ENCODE measurements at places on chromosomes 6 and 20. TPM values are rescaled to one million over a fixed set of nuclear protein-coding genes. Genes with fewer than 3 reads are reported as not detected.

DNA sequence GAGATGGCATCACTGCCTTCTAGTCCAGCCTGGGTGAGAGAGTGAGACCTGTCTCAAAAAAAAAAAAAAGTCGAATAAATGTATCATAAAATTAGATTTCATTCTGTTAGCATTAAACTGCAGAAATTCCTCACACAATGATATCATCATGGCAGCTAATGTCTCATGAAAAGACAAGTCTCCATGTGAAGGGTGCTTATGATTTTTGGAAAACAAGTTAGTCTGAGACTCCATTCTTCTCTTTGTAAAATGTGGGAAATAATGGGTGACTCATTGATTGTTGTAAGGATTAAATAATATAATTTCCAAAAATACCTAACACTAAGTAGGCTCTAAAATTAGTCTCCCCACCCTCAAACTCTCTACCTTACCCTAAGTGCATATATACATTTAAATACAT, 49.6 kb upstream of the CDYL start:
- no peak for DNase-seq
- no peak overlapping the region for H3K27ac ChIP-seq
- no peaks in the 10 kb centered on the region for H3K36me3 ChIP-seq

DNA sequence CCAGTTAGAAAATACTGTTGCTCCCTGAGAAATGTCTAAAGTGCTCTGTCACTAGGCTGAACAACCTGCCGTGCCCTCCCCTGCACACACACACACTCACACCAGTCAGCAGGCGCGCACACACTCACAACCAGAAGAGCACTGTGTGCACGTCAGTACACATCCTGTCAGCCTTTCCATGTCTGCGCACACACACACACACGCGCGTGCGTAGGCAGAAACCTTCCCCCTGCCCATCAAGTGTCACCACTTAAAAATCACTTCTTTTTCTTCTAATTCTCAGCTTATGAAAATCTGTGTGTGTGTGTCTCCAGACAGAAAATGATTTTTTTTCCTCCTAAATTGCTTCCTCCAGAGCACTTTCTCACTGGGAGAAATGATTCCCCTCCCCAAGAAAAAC, 100.3 kb downstream of the EDN3 start:
- H3K27me3 ChIP-seq: peaks cover 45% of the 10 kb centered on the region
- no peak overlapping the region for H3K27ac ChIP-seq
- H3K36me3 ChIP-seq: no peaks in the 10 kb centered on the region
- no peak for DNase-seq

DNA sequence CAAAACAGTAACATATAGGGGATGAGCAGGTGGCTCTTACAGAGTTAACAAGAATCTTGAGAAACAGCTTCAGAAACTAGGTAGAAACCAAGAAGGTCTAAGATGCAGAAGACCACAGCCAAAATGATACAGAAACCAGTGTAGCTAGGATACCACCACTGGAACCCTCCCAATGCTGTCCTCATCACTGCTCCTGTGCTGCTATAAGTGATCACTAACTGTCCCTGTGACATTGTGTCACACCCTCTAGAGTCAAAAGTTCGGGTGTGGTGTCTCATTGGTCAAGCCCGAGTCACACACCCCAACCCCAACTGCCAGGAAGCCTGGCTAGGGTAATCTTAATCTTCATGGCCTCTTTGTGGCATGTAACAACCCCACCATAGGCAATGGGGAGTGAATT, 153.1 kb downstream of the RCAN2 start:
- H3K36me3 ChIP-seq: no peaks in the 10 kb centered on the region
- no peak overlapping the region for H3K27ac ChIP-seq
- H3K4me3 ChIP-seq: no peak overlapping the region
- DNase-seq: no peak
- no peaks in the 10 kb centered on the region for H3K4me1 ChIP-seq

- peaks cover 5% of the 10 kb centered on the region for H3K4me1 ChIP-seq
- H3K36me3 ChIP-seq: no peaks in the 10 kb centered on the region
- no peaks in the 10 kb centered on the region for H3K27me3 ChIP-seq
- no peak overlapping the region for H3K4me3 ChIP-seq
- H3K27ac ChIP-seq: no peak overlapping the region
These were observed 46.2 kb downstream of the SLC22A23 start for GRCh38 chr6:3410385-3411360.

RBPJL gene
- not detected for polyA plus RNA-seq

- peaks cover 10% of the 10 kb centered on the region for H3K27me3 ChIP-seq
- no peaks in the 10 kb centered on the region for H3K36me3 ChIP-seq
- peaks cover 5% of the 10 kb centered on the region for H3K4me1 ChIP-seq
- no peak overlapping the region for H3K27ac ChIP-seq
- DNase-seq: no peak
- no peak overlapping the region for H3K4me3 ChIP-seq
These were observed 66.9 kb upstream of the RIN2 start for GRCh38 chr20:19691125-19691524.

DNA sequence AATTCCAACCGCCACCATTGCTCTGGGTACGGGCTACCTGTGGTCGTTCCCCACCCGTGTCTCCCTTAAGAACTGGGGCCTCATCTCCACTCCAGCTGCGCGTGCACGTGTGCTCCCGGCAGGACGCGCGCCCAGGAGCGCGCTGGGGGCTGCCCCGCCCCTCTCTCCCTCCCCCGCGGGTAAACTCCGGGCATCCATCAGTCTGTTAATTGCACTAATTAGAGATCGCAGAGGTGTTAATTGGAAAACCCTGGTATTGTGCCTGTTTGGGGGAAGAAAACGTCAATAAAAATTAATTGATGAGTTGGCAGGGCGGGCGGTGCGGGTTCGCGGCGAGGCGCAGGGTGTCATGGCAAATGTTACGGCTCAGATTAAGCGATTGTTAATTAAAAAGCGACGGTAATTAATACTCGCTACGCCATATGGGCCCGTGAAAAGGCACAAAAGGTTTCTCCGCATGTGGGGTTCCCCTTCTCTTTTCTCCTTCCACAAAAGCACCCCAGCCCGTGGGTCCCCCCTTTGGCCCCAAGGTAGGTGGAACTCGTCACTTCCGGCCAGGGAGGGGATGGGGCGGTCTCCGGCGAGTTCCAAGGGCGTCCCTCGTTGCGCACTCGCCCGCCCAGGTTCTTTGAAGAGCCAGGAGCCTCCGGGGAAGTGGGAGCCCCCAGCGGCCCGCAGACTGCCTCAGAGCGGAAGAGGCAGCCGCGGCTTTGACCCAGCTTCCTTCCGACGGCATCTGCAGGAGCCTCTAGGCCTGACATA, 14.4 kb downstream of the FOXP4 start:
- peaks cover 16% of the 10 kb centered on the region for H3K4me1 ChIP-seq
- DNase-seq: peak; percentile 91
- H3K27me3 ChIP-seq: no peaks in the 10 kb centered on the region

LY6G6C gene
- polyA plus RNA-seq: 0.13 TPM
